ENCODE measurements at places on chromosomes 5 and 9. TPM values are rescaled to one million over a fixed set of nuclear protein-coding genes. Genes with fewer than 3 reads are reported as not detected.

GRCh38 chr9:133405508-133406438 lies 12.0 kb downstream of the REXO4 start:
- DNase-seq = no peak

DNA sequence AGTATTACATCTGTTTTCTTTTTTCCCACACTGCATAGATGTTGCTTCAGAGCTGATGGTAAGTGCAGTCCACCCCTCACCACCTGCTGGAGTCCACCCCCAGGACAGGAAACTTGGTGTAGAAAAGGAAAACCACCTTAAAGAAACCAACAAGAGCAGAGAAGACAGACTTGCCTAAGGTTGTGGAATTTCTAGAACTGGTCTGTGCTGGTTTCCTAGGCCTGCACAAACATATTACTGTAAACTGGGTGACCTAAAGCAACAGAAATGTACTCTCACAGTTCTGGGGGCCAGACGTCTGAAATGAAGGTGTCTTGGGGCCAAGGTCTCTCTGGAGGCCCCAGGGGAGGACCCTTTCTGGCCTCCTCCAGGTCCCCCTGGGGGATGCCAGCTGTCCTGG lies 293.4 kb upstream of the IRX1 start:
- DNase-seq = no peak

Gene EGFLAM
- 1.7 TPM for total RNA-seq

GRCh38 chr9:79568337-79569101 lies 3.2 kb upstream of the TLE4 start:
- DNase-seq = no peak

DNA sequence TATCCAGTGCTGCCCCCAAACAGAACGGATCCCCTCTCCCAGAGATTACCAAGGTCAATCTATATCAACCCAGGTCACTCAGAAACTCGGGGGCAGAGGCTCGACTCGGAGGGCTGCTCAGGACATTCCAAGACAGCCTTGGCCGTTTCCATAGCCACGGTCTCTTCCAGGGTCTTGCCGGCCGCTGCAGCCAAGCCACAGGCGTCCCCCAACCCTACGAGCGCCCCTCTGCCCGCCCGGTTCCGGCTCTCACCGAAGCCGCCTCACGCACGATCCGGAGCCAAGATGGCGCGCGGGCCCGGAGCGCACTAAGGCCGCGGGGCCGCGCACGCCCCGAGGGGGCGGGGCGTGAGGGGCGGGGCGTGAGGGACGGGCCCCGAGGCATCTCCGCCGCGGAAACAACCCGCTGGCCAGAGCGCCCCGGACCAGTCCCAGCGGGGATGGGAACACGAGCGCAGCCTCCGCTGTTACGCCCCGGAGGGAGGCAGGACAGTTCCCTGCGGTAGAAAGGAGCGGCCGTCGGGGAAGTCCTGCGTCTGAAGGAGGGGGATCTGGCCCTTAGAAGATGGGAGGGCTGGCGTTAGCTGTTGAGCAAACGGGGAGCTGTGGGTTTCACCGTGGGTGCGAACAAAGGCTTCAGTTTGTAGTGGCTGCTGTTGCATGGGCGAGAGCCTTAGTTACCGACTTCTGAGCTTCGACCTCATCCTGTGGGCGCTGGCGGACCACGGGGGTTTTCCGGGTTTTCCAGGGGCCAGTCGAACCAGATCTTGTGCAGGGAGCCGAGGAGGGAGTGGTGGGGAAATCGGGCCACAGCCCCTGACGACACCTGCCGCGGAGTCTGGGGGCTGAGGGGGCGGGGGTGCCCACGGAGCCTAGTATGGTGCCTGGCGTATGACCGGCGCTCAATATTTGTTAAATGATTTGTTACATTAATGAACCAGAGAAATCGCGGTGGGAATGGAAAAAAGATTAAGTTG lies at the start of gene RPP25L:
Gene RPP25L (minus strand): TSS at position 287 of the 977 bp plus-strand sequence. CDS start 801 bp downstream, outside the sequence.
- peak; percentile 98 for DNase-seq

Gene GDNF
- total RNA-seq = 1.6 TPM

DNA sequence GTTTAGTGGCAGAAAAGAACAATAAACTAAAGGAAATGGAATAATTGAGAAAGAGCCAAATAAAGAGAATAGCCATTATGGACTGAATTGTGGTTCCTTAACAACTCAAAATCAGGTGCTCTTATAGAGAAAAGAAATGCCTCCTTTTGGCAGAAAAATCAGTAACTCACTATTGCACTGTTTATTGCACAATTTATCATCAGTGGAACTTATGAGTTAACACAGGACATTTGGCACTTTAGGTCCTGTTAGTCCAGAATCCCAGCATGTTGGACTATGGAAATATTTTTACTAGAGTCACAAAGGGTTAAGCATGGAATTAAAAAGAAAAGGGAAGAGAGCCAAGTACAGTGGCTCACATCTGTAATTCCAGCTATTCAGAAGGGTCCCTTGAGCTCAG lies 53.8 kb upstream of the JMY start:
- DNase-seq = no peak

- no peak for DNase-seq
Measured at GRCh38 chr5:122756264-122756911, 18.5 kb upstream of the SNX2 start.

Gene ARHGEF28
- total RNA-seq = 0.41 TPM

Gene MSX2
- total RNA-seq = 0.26 TPM

Gene HTR1A
- not detected for total RNA-seq

GRCh38 chr5:111211341-111211740 lies 12.8 kb upstream of the CAMK4 start:
- no peak for DNase-seq

GRCh38 chr5:26104175-26104574 lies 934.2 kb downstream of the CDH9 start:
- DNase-seq = no peak

DNA sequence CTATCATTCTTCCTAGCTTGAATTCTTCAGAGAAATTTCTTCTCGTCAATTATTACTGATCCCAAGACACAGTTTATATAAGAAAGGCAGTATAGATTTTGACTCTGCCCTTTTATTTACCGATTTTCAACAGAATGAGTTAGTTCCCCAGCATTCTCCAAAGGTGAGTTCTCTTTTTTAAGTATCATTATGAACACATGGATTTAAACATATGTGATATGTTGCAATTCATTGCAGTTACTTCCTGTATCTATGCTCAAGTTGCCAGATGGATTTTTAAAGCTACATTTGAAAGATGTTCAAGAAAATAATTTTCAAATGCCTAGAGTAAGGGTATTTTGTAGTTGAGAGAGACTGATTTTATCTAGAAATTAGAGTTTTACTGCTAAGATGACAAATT lies 8.4 kb downstream of the WDR41 start:
- DNase-seq = no peak

- DNase-seq = peak; percentile 66
Measured at GRCh38 chr5:132771503-132771998, 5.5 kb downstream of the SEPTIN8 start.

GRCh38 chr5:74409166-74409706 lies 231.3 kb downstream of the ENC1 start:
- DNase-seq = no peak

Gene GNA14
- total RNA-seq = 5.5 TPM

GRCh38 chr9:92617195-92617813 lies 52.6 kb downstream of the IPPK start:
- DNase-seq = no peak

DNA sequence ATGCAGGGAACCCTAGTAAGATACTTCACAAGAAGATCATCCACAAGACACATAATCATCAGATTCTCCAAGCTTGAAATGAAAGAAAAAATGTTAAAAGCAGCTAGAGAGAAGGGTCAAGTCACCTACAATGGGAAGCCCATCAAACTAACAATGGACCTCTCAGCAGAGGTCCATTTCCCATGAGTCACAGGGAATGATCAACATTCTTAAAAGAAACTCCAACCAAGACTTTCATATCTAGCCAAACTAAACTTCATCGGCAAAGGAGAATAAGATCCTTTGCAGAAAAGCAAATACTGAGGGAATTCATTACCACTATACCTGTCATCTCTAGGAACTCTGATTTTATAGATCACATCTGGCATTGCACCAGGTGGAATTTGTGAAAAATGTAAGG lies 52.9 kb upstream of the SPATA31E1 start:
- no peak for DNase-seq
